ENCODE measurements at places on chromosomes 11 and 22. TPM values are rescaled to one million over a fixed set of nuclear protein-coding genes. Genes with fewer than 3 reads are reported as not detected.

RIC3 gene
- not detected for total RNA-seq

DNA sequence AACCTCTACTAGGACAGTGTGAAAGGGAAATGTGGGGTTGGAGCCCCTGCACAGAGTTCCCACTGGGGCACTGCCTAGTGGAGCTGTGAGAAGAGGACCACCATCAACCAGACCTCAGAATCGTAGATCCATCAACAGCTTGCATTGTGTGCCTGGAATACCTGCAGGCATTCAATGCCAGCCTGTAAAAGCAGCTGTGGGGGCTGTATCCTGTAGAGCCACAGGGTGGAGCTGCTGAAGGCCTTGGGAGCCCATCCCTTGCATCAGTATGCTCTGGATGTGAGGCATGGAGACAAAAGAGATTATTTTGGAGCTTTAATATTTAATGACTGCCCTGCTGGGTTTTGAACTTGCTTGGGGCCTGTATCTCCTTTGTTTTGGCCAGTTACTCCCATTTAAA lies 46.3 kb downstream of the PGR start:
- H3K36me3 ChIP-seq = no peaks in the 10 kb centered on the region
- no peaks in the 10 kb centered on the region for H3K4me1 ChIP-seq
- no peak overlapping the region for H3K27ac ChIP-seq
- no peak for DNase-seq

GRCh38 chr11:126838779-126839178 lies 161.8 kb downstream of the KIRREL3 start:
- H3K4me1 ChIP-seq = peaks cover 86% of the 10 kb centered on the region
- H3K27ac ChIP-seq = peak overlapping the region; percentile 93
- no peaks in the 10 kb centered on the region for H3K27me3 ChIP-seq
- H3K4me3 ChIP-seq = no peak overlapping the region
- no peak for DNase-seq

GRCh38 chr11:104967534-104968354 lies 630 bp downstream of the CASP4 start:
- peaks cover 43% of the 10 kb centered on the region for H3K36me3 ChIP-seq
- H3K4me3 ChIP-seq = peak overlapping the region; percentile 93
- peak overlapping the region; percentile 98 for H3K27ac ChIP-seq

GRCh38 chr11:19506816-19507486 lies 205.7 kb upstream of the NAV2 start:
- no peaks in the 10 kb centered on the region for H3K36me3 ChIP-seq
- H3K4me1 ChIP-seq = peaks cover 8% of the 10 kb centered on the region
- no peak for DNase-seq
- H3K27ac ChIP-seq = no peak overlapping the region

- H3K4me1 ChIP-seq = peaks cover 8% of the 10 kb centered on the region
- H3K4me3 ChIP-seq = no peak overlapping the region
- H3K27ac ChIP-seq = no peak overlapping the region
- peaks cover 22% of the 10 kb centered on the region for H3K27me3 ChIP-seq
Observed at GRCh38 chr11:64652586-64653387, 61.8 kb downstream of the SLC22A12 start.

C11orf97 gene
- total RNA-seq = not detected

GRCh38 chr22:46085828-46086576 lies 64.3 kb upstream of the PPARA start:
- peaks cover 92% of the 10 kb centered on the region for H3K4me1 ChIP-seq
- peaks cover 67% of the 10 kb centered on the region for H3K36me3 ChIP-seq
- no peak for DNase-seq

PHOX2A gene
- not detected for total RNA-seq

TPCN2 gene
- 8.2 TPM for total RNA-seq

FADD gene
- 31.8 TPM for total RNA-seq

DNA sequence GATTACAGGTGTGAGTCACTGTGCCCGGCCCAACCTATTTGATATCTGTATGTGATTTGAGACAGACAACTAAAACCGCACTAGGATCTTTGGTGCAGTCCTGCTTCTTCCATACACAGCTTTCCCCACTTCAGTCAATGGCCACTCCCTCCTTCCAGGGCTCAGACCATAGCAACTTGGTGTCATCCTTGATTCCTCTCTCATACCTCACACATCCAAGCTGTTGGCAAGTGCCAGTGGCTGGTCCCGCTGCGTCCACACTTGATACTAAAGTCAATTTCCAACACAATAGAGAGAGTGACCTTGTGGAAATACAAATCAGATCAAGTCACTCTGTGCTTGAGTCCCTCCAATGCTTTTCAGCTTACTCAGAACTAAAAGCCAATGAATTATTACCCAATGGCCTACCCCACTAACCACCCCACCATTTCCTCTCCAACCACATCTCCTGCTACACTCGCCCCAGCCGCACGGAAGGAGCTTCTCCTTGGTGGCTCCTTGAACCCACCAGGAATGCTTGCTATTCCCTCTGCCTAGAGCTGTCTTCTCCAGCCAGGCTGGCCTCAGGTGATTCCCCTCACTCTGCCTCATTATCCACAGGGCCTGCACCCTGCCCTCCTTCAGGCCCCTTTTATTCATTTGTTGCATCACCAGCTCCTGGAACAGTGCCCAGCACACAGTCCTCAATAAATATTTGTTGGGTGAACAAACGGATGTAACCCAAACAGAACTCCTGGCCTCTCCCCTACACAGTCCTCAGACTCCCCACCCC lies 12.9 kb downstream of the ABTB2 start:
- H3K4me1 ChIP-seq = peaks cover 56% of the 10 kb centered on the region
- peaks cover 17% of the 10 kb centered on the region for H3K27me3 ChIP-seq
- peak overlapping the region; percentile 52 for H3K4me3 ChIP-seq
- H3K36me3 ChIP-seq = no peaks in the 10 kb centered on the region
- H3K27ac ChIP-seq = peak overlapping the region; percentile 82

- H3K36me3 ChIP-seq = no peaks in the 10 kb centered on the region
- H3K4me3 ChIP-seq = peak overlapping the region; percentile 50
- peaks cover 30% of the 10 kb centered on the region for H3K4me1 ChIP-seq
- DNase-seq = no peak
Observed at GRCh38 chr22:44361391-44362126, 48.8 kb upstream of the SHISAL1 start.

GRCh38 chr11:111512296-111513239 lies at the start of gene BTG4:
BTG4 (minus strand) TSS chr11:111512386; CDS start chr11:111498776, 13,610 bp downstream.
- no peak for DNase-seq
- peaks cover 11% of the 10 kb centered on the region for H3K36me3 ChIP-seq

GRCh38 chr11:35567737-35568465 lies 42.5 kb upstream of the PAMR1 start:
- DNase-seq = no peak
- H3K27me3 ChIP-seq = no peaks in the 10 kb centered on the region
- H3K4me1 ChIP-seq = peaks cover 57% of the 10 kb centered on the region
- no peak overlapping the region for H3K27ac ChIP-seq

TMEM134 gene
- total RNA-seq = 35.3 TPM

INPPL1 gene
- 207 TPM for total RNA-seq

DNA sequence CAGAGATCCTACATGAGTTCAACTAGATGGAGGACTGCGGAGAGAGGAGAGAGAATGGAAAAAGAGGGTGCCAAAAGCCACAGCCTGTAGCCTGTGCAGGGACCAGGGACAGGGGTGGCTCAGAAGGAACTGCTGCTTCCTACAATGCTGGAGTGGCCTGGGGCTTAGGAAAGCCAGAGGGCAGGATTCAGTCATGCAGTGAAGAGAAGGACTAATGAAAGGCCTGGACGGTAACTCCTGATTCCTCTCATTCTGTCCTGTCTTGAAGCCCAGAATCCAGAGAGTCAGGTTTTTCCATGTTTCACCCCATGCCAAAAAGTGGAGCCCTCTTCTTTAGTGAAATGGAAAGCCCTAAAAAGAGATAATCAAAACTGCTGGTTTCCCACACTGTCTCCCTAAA lies 48.4 kb upstream of the INCENP start:
- no peaks in the 10 kb centered on the region for H3K36me3 ChIP-seq
- no peaks in the 10 kb centered on the region for H3K4me1 ChIP-seq
- no peak overlapping the region for H3K4me3 ChIP-seq
- DNase-seq = no peak
- no peak overlapping the region for H3K27ac ChIP-seq

GRCh38 chr11:5809122-5809519 lies 397 bp downstream of the OR52N2 start:
- H3K4me3 ChIP-seq = peak overlapping the region; percentile 91
- H3K27ac ChIP-seq = no peak overlapping the region
- peaks cover 16% of the 10 kb centered on the region for H3K4me1 ChIP-seq
- no peaks in the 10 kb centered on the region for H3K36me3 ChIP-seq
- DNase-seq = no peak
- peaks cover 20% of the 10 kb centered on the region for H3K27me3 ChIP-seq

GRCh38 chr11:103889679-103890078 lies 146.8 kb upstream of the DDI1 start:
- no peak overlapping the region for H3K27ac ChIP-seq
- no peak overlapping the region for H3K4me3 ChIP-seq
- peaks cover 5% of the 10 kb centered on the region for H3K36me3 ChIP-seq
- peak; percentile 25 for DNase-seq
- peaks cover 57% of the 10 kb centered on the region for H3K4me1 ChIP-seq
- no peaks in the 10 kb centered on the region for H3K27me3 ChIP-seq

- no peak overlapping the region for H3K4me3 ChIP-seq
- DNase-seq = no peak
- H3K36me3 ChIP-seq = no peaks in the 10 kb centered on the region
- H3K27me3 ChIP-seq = peaks cover 46% of the 10 kb centered on the region
- no peaks in the 10 kb centered on the region for H3K4me1 ChIP-seq
- no peak overlapping the region for H3K27ac ChIP-seq
Observed at GRCh38 chr11:75200051-75200450, 40.5 kb upstream of the TPBGL start.

DNA sequence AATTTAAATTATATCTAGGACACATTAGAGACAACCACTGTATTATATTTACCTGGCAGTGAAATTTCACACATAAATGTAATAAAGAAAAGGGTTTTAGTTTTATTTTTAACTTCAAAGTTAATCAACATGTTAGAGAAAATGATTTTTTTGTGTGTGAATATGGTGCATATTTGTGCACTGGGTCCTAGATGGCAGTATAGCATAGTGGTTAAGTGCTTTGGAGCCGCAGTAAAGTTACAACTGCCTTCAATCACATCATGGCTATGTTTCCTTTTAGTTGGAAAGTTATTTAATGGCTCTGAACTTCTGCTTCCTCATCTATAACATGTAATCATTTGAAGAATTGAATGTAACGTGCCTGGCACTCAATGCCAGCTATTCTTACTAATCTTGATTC lies 108.9 kb upstream of the DDI1 start:
- H3K27me3 ChIP-seq = no peaks in the 10 kb centered on the region
- H3K36me3 ChIP-seq = no peaks in the 10 kb centered on the region
- peak; percentile 21 for DNase-seq
- H3K4me1 ChIP-seq = peaks cover 22% of the 10 kb centered on the region
- H3K27ac ChIP-seq = no peak overlapping the region

DNA sequence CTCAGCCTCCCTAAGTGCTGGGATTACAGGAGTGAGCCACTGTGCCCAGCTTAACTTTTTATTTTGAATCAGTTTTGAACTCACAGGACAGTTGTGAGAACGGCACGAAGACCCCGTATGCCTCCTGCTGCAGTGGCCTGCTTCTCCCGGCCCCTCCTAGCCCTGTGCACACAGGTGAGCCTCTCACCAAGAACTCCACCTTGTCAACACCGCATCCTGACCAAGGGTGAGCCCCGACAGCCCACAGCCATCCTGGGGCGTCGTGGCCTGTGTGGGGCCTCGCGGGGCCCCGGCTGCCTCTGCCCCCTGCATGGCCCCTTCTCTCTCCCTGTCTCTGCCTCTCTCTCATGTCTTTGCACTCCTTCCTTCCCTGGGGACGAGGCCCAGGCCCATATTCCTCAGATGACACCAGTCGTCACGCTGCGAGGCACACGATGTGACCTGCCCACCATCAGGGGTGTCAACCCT lies 38.8 kb downstream of the GNB1L start:
- no peak overlapping the region for H3K4me3 ChIP-seq
- no peak overlapping the region for H3K27ac ChIP-seq
- H3K4me1 ChIP-seq = no peaks in the 10 kb centered on the region
- DNase-seq = no peak
- H3K36me3 ChIP-seq = no peaks in the 10 kb centered on the region
- no peaks in the 10 kb centered on the region for H3K27me3 ChIP-seq

RTL10 gene
- 19.5 TPM for total RNA-seq

DNA sequence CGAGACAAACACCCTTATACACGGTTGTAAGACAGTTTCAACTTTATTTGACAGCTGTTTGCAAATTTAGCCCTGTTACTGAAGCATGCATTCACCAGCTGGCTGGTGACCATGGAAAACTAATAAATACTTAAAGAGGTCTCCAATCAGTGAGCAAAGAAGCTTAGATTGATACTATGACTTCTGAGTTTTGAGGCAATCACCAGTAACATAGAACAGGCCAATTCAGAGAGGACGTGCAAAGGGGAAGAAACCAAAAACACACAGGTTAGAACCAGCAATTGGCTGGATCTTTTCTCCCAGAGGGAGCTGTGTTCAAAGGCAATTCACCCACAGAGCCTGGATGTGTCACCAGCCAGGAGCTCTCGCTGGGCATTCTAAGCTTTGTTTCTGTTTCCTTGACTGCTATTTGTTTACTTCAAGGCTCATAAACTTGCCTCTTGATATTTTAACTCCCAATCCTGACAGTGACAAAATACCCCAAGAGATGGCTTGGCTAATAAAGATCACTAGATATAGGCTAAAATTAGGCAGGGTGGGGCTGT lies 113.6 kb upstream of the MTMR2 start:
- peaks cover 41% of the 10 kb centered on the region for H3K4me1 ChIP-seq
- H3K27ac ChIP-seq = peak overlapping the region; percentile 28
- H3K36me3 ChIP-seq = peaks cover 28% of the 10 kb centered on the region
- no peaks in the 10 kb centered on the region for H3K27me3 ChIP-seq
- H3K4me3 ChIP-seq = no peak overlapping the region
- DNase-seq = peak; percentile 27

- DNase-seq = no peak
- peaks cover 9% of the 10 kb centered on the region for H3K27me3 ChIP-seq
- H3K36me3 ChIP-seq = no peaks in the 10 kb centered on the region
- no peak overlapping the region for H3K27ac ChIP-seq
Observed at GRCh38 chr11:133930053-133930766, 26.6 kb downstream of the IGSF9B start.

DNA sequence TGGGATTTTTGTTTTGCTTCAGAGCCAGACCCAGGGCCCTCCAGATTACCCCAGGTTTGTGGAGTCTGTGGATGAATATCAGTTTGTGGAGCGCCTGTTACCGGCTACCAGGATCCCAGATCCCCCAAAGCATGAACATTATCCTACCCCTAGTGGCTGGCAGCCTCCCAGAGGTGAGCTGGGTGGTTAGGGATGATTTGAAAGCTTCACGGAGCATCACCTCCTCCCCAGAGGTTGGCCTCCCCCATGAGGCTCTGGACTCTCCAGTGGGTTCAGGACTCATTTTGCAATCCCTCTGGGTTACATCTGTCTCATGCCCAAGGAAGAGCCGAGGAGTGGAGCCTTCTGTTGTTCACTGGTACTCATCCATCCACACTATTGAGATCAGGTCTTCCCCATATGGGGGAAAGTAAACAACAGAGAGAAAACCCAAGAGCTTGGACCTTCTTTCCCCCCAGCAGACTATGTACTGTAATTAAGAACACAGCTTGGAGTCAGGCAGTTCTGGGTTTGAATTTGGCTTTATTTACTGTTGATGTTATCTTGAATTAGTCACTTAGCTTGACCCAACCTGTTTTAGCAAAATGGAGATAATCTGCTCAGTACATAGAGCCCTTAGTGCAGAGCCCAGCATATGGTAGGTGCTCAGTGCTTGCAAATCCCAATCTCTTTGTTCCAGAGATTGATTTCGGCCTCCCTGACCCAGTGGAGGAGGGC lies 2.5 kb downstream of the MRPL49 start:
- no peaks in the 10 kb centered on the region for H3K27me3 ChIP-seq
- no peak for DNase-seq
- H3K36me3 ChIP-seq = peaks cover 22% of the 10 kb centered on the region
- H3K4me1 ChIP-seq = peaks cover 25% of the 10 kb centered on the region
- no peak overlapping the region for H3K27ac ChIP-seq
